ENCODE measurements at places on chromosomes 5 and 9.

GRCh38 chr9:95434116-95435073 is 82.4 kb downstream of the PTCH1 start:
- no peak for DNase-seq

GRCh38 chr9:119429302-119429701 is 60.1 kb upstream of the BRINP1 start:
- no peak for DNase-seq

DNA sequence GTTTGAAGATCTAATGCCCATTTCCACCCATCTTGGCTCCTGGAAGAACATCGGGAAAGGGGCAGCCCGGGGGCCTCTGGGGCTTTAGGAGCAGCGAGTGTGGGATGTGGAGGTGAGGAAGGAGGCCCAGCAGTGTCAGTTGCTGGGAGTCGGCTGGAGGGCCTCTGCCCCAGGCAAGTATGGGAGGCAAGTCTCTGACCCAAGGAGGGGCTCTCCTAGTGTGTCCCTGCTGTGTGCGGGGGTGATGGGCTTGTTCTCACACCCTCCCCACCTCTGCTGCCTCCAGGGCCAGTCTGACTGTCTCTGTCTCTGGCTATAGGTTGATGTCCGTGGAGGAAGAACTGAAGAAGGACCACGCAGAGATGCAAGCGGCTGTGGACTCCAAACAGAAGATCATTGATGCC is 129.7 kb downstream of the DAB2IP start:
- DNase-seq = no peak

DNA sequence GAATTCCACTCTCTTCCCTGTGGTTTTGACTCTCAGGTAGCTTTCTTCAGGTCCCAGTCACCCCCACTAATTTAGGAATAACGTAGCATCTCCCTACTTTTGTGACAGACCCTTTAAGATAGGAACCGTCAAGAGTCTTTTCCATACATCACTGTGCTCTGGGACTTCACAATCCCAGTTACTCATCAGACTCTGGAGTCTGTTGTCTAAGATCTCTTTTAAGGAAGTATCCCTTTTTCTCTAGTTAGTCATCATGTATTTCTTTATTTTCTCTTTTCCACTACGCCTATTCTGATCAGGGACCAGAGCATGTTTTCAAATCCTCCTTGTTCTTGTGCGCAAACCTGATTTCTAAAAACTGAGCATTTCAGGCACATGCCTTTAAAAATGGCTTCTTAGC is 143.0 kb downstream of the GOLPH3 start:
- no peak for DNase-seq

DNA sequence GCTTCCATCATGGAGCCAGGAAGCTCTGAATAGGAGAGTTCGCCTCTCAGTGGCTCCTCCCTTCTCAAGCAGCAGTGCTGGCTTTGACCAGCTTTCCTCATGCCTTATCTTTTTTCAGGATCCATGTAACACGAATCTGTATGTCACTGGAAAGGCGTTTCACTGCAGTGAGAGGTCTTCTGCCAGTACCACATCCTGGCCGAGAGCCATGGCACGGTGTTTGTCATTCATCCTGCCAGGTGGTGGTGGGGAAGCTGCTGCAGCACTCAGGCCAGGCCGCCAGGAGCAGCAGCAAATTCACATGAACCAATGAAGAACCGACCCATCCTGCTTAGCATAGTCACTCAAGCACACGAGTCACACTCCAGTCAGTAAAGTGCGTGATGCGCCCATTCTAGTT is 179.0 kb downstream of the FANCC start:
- no peak for DNase-seq

DNA sequence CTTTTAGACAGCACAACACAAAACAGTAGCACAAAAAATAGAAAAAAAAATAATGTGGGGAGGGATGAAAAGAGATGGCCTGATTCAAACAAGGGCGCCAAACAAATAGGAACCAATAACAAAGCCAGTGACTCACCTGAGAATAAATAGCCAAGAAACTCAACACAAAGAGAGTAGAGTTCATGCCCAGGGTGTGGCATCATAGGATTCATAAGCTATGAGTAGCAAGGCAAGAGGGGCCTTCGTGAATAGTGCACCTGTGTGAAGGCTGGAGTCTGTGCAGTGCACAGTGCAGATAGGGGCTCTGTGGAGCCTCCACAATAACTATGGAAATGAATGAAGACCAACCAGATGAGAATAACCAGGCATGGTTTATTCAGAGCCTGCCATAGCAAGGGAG is 541.7 kb downstream of the SPOCK1 start:
- DNase-seq = no peak

DNA sequence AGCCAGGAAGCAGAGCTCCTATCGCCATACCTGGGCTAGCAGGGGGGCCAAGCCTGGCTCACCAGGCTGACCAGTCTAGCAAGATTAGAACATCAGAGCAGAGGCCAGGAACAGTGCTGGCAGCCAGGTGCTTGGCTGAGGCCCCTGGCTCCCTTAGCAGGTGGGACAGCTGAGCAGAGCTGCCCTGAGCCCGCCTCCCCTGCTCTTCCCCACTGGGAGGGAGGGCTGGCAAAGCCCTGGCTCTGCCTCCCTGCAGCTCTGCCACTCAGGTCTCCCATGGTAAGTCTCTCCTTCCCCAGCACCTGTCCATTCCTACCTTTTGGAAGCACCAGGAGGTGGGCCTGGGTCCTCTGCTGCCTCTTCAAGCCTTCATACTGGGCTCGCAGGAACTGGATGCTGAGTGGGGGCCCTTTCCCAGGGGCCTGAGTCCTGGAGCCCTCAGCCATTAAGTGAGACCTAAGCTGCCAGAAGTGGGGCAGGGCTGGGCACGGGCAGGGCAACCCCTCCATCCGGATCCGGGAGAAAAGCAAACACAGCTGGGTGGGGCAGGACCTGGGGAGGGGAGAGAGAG is 803 bp downstream of the C9orf152 start:
- DNase-seq = no peak

GRCh38 chr5:149808264-149808982 is 78.3 kb downstream of the PPARGC1B start:
- DNase-seq = no peak

- DNase-seq = no peak
Measured at GRCh38 chr9:103802068-103802467, 292.0 kb upstream of the SMC2 start.

DNA sequence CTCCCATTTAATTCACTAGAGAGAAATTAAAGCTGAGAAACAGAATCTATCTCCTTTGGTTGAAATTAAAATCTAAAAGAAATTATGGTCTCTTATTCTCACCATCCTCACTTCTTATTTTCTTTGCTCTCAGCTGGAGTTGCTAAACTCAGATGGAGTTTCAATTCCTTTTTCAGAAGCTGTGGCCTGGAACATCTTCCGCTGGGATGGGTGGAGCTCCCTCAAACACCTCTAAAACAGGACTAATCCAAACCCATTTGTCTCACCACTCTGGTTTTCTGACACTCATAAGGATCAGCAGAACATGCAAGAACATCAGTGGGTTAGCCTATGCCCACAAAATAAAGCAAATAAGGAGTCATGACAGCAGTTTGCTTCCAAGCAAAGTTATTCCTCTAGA is 39.6 kb upstream of the CEP78 start:
- no peak for DNase-seq

- DNase-seq = no peak
Measured at GRCh38 chr5:78912085-78912771, 72.9 kb downstream of the ARSB start.
